Activated T-helper 17 cell treated with anti-CD3 and anti-CD28 coated beads, Interleukin-2, amount 50 U/mL, for 72 hours (primary cell): ENCODE measurements at places on chromosomes 4 and X. TPM values are rescaled to one million over a fixed set of nuclear protein-coding genes. Genes with fewer than 3 reads are reported as not detected.

The CHRNA9 gene
- total RNA-seq: not detected

The SATL1 gene
- total RNA-seq: not detected

The STBD1 gene
- 1.0 TPM for total RNA-seq

The WAS gene
- total RNA-seq: 96.8 TPM

The TSPAN6 gene
- not detected for total RNA-seq

The OPRPN gene
- not detected for total RNA-seq

The TMPRSS11B gene
- total RNA-seq: not detected

The CDS1 gene
- 0.16 TPM for total RNA-seq

The IRS4 gene
- total RNA-seq: not detected

The ABLIM2 gene
- 0.82 TPM for total RNA-seq

The SHROOM4 gene
- not detected for total RNA-seq

DNA sequence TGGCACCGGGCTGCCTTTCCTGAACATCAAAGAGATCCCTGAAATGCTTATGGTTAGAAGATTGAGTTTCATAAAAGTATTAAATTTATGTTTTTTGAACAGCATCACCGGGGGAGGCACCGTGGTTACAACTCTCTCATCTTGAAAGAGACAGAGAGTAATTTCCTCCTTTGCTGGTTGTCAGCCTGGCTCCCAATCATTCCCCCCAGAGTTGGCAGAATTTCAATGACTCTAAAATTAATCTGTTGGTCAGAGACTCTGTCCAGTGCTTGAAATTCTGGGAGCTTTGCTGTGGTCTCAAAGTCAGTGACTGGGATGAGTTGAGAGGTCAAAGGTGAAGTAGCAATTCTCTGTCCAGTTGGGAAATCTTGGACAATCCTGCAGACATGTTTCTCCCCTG lies 135.9 kb downstream of the RAB28 start:
- no peaks in the 10 kb centered on the region for H3K36me3 ChIP-seq
- H3K27me3 ChIP-seq: no peaks in the 10 kb centered on the region
- H3K4me1 ChIP-seq: no peaks in the 10 kb centered on the region

- ATAC-seq: no peak
- H3K36me3 ChIP-seq: no peaks in the 10 kb centered on the region
- no peak overlapping the region for H3K4me3 ChIP-seq
- H3K27me3 ChIP-seq: peaks cover 5% of the 10 kb centered on the region
These were observed 39.9 kb upstream of the HMX1 start for GRCh38 chr4:8911316-8912088.

GRCh38 chrX:40043895-40044294 lies 53.9 kb downstream of the BCOR start:
- peaks cover 10% of the 10 kb centered on the region for H3K36me3 ChIP-seq
- no peak overlapping the region for H3K27ac ChIP-seq
- no peak overlapping the region for H3K4me3 ChIP-seq
- no peak for ATAC-seq
- peaks cover 9% of the 10 kb centered on the region for H3K4me1 ChIP-seq

- H3K4me3 ChIP-seq: no peak overlapping the region
- peak; percentile 68 for ATAC-seq
- H3K27ac ChIP-seq: no peak overlapping the region
These were observed 132.7 kb downstream of the BTC start for GRCh38 chr4:74661427-74662201.

- H3K4me3 ChIP-seq: no peak overlapping the region
- no peaks in the 10 kb centered on the region for H3K36me3 ChIP-seq
- no peaks in the 10 kb centered on the region for H3K27me3 ChIP-seq
- H3K27ac ChIP-seq: no peak overlapping the region
- H3K4me1 ChIP-seq: no peaks in the 10 kb centered on the region
- no peak for ATAC-seq
These were observed 285.1 kb upstream of the FMR1 start for GRCh38 chrX:147626605-147627004.

- no peaks in the 10 kb centered on the region for H3K36me3 ChIP-seq
- H3K27me3 ChIP-seq: no peaks in the 10 kb centered on the region
- H3K27ac ChIP-seq: no peak overlapping the region
These were observed 676.7 kb upstream of the ACTRT1 start for GRCh38 chrX:128728943-128729342.

GRCh38 chr4:53905941-53906377 lies 158.4 kb downstream of the CHIC2 start:
- H3K27ac ChIP-seq: no peak overlapping the region
- no peak for ATAC-seq

- H3K27me3 ChIP-seq: peaks cover 46% of the 10 kb centered on the region
- no peak overlapping the region for H3K27ac ChIP-seq
- no peak overlapping the region for H3K4me3 ChIP-seq
- H3K36me3 ChIP-seq: no peaks in the 10 kb centered on the region
These were observed 3.1 kb downstream of the SPATA18 start for GRCh38 chr4:52054254-52054653.
